Caco-2 (cell line): ENCODE measurements at places on chromosomes 12 and 14. TPM values are rescaled to one million over a fixed set of nuclear protein-coding genes. Genes with fewer than 3 reads are reported as not detected.

DNA sequence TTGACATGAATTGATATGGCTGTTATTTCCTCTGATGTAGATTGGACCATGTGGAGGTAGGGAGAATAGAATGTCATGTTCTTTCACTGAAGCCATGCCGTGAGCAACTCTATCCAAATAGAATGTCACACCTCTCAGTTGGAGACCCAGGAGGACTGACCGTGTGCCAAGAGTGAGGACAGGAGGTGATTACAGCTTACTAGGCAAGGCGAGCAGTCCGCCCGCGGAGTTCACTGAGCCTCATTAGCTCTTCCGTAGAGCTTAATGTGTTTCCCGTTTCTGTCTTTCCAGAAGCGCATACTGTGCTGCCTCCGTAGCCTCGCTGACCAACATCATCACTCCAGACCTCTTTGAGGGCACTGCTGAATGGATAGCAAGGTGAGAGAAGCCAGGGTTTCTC, 45.6 kb downstream of the FNTB start:
- no peak overlapping the region for H3K27ac ChIP-seq
- H3K4me3 ChIP-seq, result no peak overlapping the region
- DNase-seq, result no peak

Gene CAND1
- 148 and 153 TPM in 2 replicates for total RNA-seq

Gene SYNE3
- 19.4 and 21.2 TPM in 2 replicates for total RNA-seq

- no peak overlapping the region for H3K27ac ChIP-seq
- no peak overlapping the region for H3K4me3 ChIP-seq
- H3K4me1 ChIP-seq, result no peaks in the 10 kb centered on the region
- no peak for DNase-seq
- no peaks in the 10 kb centered on the region for H3K36me3 ChIP-seq
- H3K27me3 ChIP-seq, result no peaks in the 10 kb centered on the region
Measured at GRCh38 chr12:57899010-57899662, 42.2 kb upstream of the ATP23 start.

Gene OR4M1
- not detected in 2 replicates for total RNA-seq

Gene HECTD4
- 54.5 and 60.9 TPM in 2 replicates for total RNA-seq

GRCh38 chr14:95265106-95266094, 54.3 kb downstream of the CLMN start:
- H3K27ac ChIP-seq, result peak overlapping the region; percentile 74
- H3K4me3 ChIP-seq, result no peak overlapping the region
- DNase-seq, result peak; percentile 78
- H3K4me1 ChIP-seq, result peaks cover 16% of the 10 kb centered on the region
- H3K36me3 ChIP-seq, result no peaks in the 10 kb centered on the region
- H3K27me3 ChIP-seq, result no peaks in the 10 kb centered on the region

DNA sequence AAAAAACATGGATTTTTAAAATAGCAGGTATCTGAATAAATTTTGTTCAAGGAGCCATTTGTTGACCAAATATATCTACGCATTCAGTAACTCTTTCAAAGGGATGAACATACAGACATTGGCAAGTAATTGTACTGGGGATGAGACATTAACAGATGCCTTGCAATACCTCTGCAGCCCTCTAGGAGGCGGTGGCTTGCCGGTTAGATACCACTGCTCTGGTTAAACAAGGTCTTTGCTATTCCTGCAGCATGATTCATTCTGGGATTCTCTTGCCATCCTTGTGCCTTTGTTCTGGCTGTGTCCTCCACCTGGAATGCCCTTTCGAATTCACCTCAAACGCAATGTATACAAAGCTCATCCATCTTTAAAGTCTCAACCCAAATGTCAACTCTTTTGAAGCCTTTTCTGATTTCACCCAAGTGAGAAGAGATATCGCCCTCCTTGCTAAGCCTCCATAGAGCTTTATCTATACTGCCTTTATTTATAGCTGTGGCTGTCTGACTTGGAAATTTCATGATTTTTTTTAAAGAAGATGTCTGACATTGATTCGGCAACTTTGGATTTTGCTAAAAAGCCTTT, 131.0 kb upstream of the SRRM4 start:
- no peaks in the 10 kb centered on the region for H3K36me3 ChIP-seq
- DNase-seq, result peak; percentile 27

- DNase-seq, result no peak
- H3K27me3 ChIP-seq, result no peaks in the 10 kb centered on the region
- no peak overlapping the region for H3K4me3 ChIP-seq
- H3K27ac ChIP-seq, result no peak overlapping the region
- H3K36me3 ChIP-seq, result no peaks in the 10 kb centered on the region
Measured at GRCh38 chr12:75883241-75883640, 148.3 kb downstream of the PHLDA1 start.

Gene SPIC
- not detected in 2 replicates for total RNA-seq

Gene PRB2
- not detected in 2 replicates for total RNA-seq

DNA sequence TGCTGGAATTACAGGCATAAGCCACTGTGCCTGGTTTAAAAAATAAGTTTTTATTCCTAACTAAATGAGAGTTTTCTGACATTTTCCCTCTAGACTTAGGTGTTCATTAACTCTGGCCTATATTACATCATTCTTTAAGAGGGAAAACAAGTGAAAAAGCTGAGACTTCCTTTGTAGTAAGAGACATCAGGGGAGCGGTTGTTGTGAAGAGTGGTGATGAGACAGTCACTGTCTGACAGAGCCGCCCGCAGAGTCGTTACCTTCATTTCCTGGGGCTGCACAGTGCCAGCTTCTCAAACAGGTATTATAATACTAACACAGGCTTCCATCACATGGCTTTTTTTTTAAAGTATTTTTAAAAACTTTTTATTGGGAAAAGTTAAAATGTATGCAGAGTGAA, 19.7 kb upstream of the TDRD9 start:
- H3K4me1 ChIP-seq, result no peaks in the 10 kb centered on the region
- no peak overlapping the region for H3K4me3 ChIP-seq
- H3K36me3 ChIP-seq, result no peaks in the 10 kb centered on the region; the same call in 1 of the 2 replicates
- DNase-seq, result no peak
- H3K27ac ChIP-seq, result no peak overlapping the region
- H3K27me3 ChIP-seq, result no peaks in the 10 kb centered on the region

DNA sequence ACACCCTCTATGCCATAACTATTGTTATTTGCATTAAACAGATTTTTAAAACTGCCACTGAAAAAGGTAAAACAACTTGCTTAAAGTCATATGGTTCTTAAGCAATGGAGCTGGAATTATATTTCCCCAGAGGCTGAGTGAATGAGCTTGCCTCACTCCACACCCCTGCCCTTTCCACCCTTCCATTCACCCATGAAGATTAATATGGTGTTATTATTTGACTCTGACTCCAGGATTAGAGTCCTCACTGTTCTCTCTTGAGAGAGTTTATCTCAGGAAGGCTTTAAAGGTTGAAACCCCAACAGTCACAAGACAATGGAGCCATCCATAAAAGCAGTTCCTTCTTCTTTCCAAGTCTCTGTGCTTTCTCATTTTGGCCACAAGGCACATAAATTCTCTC, 84.9 kb downstream of the RTN1 start:
- no peak for DNase-seq
- no peaks in the 10 kb centered on the region; the same call in 1 of the 2 replicates for H3K27me3 ChIP-seq
- no peak overlapping the region for H3K27ac ChIP-seq
- H3K4me3 ChIP-seq, result no peak overlapping the region
- H3K4me1 ChIP-seq, result no peaks in the 10 kb centered on the region

DNA sequence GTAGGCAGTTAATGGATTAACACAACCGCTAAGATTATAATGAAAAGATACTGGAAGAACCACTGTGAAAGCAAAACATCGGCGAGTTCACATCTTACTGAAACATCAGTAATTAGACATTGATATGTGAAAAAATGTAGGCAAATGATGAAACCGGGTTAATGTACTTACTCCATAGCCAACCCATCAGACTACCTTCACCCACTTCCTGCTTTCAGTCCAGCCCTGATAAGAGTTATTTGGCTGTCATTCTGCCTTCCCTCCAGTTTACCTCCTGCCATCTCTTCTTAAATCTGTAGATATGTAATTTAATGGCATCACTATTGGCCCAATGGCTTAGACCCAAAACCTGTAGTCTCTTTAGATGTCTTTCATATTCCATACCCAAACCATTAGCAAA, 46.0 kb upstream of the LGR5 start:
- no peak for DNase-seq
- H3K27ac ChIP-seq, result no peak overlapping the region
- H3K36me3 ChIP-seq, result no peaks in the 10 kb centered on the region
- no peaks in the 10 kb centered on the region for H3K4me1 ChIP-seq
- no peak overlapping the region for H3K4me3 ChIP-seq

GRCh38 chr12:123741937-123742572, 20.0 kb upstream of the DNAH10 start:
- H3K27me3 ChIP-seq, result no peaks in the 10 kb centered on the region
- H3K36me3 ChIP-seq, result peaks cover 2% of the 10 kb centered on the region
- no peak overlapping the region for H3K4me3 ChIP-seq
- H3K27ac ChIP-seq, result no peak overlapping the region
- DNase-seq, result no peak

DNA sequence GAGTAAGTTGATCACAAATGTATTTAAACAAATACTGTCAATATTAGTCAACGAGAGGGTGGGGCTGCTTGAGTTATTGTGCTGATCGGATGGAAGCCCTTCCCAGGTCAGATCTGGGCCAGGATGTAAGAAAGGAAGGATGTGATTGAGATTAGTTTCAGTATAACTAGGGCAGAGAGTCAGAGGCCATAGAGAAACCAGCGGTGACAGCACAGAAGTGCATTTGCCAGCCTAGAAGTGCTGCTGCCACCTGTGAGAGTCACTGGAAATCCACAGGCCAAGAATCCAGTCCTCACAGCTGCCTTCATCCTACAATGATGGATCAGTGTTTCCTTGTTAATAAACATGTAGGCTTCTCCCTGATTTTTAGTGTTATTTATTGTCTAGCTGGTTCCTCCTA, 9.8 kb upstream of the FERMT2 start:
- no peak overlapping the region for H3K27ac ChIP-seq
- H3K4me3 ChIP-seq, result no peak overlapping the region
- DNase-seq, result no peak
- H3K36me3 ChIP-seq, result no peaks in the 10 kb centered on the region

Gene WNT1
- total RNA-seq, result 0.63 TPM in 1 of 2 replicates, not detected in the other

Gene RHOJ
- not detected in 2 replicates for total RNA-seq

Gene RAD9B
- total RNA-seq, result 2.8 and 3.8 TPM in 2 replicates

- H3K36me3 ChIP-seq, result no peaks in the 10 kb centered on the region
- H3K4me3 ChIP-seq, result no peak overlapping the region
- DNase-seq, result no peak
- H3K27me3 ChIP-seq, result peaks cover 1% of the 10 kb centered on the region; the same call in 1 of the 2 replicates
- no peak overlapping the region for H3K27ac ChIP-seq
- no peaks in the 10 kb centered on the region for H3K4me1 ChIP-seq
Measured at GRCh38 chr12:4421590-4422031, 24.0 kb downstream of the FGF6 start.
